ENCODE measurements at places on chromosomes 12 and 14. TPM values are rescaled to one million over a fixed set of nuclear protein-coding genes. Genes with fewer than 3 reads are reported as not detected.

DNA sequence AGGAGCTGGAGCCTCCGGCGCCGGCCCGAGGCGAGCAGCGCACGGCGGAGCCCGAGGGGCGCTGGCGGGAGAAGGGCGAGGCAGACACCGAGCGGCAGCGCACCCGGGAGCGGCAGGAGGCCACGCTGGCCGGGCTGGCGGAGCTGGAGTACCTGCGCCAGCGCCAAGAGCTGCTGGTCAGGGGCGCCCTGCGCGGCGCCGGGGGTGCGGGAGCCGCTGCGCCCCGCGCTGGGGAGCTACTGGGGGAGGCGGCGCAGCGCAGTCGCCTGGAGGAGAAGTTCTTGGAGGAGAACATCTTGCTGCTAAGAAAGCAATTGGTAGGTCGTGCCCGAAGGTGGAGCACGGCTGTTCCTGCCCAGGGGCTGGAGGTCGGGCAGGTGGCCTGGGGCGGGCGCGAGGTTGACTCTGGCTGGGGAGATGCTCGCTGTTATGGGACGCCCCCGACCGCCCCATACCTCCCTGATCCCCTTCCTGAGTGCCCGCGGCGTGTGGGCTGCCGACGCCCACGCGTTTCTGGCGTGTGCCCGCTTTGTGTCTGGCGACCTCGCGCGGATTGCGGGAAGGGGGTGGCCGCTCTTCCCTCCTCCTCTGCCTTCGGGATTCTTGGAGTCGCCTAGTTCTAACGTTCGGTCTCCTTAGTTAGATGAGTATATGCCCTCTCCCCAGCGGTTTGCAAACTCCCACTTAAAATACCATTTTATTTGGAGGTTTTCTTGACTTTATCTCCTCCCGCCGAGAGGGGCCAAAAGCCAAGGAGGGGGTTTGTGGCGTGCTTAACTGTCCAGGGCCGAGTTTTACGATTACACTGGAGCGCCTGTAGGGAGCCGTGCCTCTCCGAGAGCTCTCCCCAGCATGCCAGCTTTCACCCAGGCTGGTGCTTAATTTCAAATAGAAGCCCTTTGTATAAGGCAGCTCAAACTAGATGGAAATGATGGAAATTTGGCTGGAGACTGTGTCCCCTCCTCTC, 752 bp downstream of the DACT1 start:
- no peak for DNase-seq

DNA sequence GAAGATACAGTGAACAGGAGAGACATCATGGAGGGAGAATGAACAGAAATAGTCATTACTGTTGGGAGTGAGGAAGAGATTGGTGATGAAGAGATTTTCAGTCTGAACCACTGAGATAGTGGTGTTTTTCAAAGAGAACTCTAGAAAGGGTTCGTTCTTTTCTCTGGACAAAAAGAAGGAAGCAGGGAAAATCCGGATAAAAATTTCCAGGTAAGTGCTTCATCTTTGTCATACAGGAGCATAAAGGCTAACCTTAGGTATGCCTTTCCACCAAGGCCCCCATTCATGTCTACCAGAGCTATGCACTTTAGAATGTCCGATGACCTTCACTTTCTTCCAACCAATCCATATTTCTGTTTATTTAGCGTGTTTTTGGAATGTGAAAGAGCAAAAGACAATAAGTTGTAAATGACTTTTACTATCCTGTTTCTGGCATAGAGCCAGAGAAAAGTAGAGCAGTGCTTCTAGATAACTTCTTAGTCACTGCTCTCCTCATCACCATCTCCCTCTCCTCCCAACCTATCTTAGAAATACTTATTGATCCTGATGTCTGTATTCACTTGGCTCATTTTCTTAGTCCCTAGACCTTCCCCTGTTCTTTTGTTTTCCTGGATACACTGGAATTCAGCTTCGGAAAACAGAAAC, 116.5 kb downstream of the TTC6 start:
- no peak for DNase-seq

DNA sequence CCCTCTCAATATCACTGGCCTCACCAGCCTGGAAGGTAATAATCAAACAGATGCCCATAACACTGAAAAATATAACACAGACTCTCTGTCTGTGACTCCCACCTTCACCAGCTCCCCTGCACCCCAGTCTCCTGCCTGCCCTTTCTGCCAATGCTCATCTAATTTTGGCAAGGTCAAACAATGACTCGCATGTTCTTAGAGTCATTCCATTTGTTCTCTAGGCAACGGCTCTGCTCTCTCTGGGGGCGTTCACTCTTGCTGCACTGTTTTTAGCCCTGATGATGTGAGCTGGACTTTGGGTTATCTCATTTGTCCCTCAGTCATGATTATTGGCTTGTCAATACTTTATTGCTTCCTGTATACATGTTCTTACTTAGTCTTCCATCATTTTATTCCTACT, 691.8 kb downstream of the FLRT2 start:
- DNase-seq, result no peak

GRCh38 chr14:104681689-104682074, 7.7 kb upstream of the INF2 start:
- no peak for DNase-seq

DNA sequence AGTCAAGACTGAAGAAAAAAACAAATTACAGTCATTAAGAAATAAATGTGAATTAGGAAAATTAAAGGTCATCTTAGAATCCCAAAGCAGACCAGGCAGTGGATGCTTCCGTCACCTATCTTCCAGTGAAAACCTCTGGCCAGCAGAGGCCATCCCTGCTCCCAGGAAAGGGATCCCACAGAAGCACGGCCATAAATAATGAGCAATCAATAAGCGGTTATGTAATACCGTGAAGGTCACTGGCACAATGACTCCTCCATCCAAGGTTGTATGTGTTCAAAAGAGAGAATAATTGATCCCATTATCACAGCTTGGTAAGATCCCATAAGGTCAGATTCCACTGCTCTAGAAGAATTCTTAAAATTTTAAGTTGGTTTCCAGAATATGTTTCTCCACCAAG, 85.7 kb downstream of the PPP2R5E start:
- DNase-seq, result no peak

DNA sequence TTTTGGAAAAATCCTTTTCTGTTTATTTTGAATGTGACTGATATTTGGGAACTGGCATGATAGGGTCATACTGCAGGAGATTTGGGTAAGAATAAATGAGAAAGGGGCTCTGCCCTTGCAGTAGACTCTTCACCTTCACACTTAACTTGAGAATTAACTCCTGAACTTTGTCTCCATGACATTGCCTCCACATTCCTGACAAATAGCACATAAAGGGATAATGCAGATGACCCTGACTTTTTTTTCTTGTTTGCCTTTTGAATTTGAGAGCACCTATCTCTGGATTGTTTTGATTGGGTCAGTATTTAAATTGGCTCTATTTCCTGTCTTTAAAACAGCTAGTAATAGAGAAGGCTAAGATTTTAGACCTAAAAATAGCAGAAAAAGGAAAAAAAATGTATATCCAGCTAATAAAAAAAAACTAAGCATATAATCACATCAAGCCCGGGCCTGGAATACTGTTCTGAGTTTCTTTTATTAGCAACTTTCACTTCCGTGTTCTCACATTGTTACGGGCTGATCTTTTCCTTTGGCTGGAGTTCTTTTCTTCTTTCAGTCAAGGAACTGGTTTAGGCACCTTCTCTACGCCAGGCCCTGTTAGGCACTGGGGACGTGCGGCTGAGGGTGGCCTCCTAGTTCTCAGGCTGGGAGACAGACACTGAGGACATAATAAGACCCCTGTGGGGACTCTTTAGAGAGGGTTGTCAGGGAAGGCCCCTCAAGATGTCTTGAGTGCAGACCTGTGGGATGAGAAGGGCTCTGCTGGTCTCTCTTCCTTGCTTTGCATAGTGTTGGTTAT, 53.1 kb upstream of the GNPNAT1 start:
- no peak for DNase-seq

DNA sequence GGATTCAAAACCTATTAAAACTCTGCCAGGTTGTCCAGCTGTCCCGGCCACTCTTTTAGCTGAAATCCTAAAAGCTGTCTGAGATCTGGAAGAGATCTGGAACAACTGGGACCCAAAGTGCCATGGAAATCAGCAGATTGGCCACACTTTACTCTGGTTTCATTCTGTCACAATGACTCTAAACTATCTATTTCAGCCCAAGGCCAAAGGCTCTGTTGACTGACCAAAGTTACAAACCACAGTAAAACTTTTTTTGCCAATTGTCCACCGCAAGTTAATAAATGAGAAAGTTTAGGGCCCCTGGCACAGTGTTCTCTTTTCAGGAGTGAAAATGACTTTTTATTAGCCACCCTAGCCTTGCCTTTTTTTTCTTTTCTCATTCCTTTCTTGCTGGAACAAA, 113.4 kb upstream of the CPM start:
- DNase-seq, result no peak

- no peak for DNase-seq
These were observed 322.3 kb downstream of the DAD1 start for GRCh38 chr14:22266683-22267082.

GRCh38 chr14:82565825-82566224, 1032.2 kb upstream of the SEL1L start:
- no peak for DNase-seq

GRCh38 chr12:116675339-116676107, 62.3 kb downstream of the SPRING1 start:
- no peak for DNase-seq

GRCh38 chr14:24038686-24039085, 13.1 kb upstream of the CARMIL3 start:
- DNase-seq, result no peak

DNA sequence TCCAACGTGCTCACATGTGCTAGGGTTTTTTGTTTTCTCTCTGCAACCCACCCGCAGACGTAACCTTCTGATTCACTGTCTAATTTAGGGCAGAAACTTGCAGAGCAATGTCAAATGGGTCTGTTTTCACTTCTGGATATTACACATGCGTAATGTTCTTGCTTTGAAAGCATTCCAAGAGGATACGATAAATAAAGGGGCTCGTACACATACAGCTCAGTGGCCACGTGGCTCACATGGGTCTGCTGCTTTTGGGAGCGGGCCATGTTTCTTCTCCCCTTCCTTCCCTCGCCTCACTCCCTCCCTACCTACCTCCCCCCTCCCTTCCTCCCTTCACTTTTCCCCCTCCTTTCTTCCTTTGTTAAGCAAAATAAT, 23.4 kb downstream of the CACNA1C start:
- DNase-seq, result no peak

GRCh38 chr12:55673638-55674037, 34.1 kb downstream of the ITGA7 start:
- DNase-seq, result no peak

DNA sequence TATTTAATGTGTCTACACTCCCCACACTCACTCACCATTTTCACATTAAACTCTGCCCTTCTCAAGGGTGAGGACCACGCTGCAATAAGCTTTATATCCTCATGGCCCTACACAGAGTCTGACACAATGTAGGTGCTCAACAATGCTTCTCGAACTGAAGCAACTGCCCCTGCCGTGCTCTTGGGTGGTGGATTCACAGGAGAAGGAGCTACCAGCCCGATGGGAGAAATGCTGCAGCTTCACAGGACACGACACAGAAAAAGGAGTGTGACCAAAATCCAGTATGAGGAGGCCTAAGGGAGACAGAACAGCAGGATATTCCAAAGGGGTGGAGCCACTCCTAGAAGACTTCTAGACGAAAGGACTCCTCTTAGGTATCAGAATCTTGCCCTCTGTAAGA, 6.5 kb upstream of the KRT3 start:
- no peak for DNase-seq

DNA sequence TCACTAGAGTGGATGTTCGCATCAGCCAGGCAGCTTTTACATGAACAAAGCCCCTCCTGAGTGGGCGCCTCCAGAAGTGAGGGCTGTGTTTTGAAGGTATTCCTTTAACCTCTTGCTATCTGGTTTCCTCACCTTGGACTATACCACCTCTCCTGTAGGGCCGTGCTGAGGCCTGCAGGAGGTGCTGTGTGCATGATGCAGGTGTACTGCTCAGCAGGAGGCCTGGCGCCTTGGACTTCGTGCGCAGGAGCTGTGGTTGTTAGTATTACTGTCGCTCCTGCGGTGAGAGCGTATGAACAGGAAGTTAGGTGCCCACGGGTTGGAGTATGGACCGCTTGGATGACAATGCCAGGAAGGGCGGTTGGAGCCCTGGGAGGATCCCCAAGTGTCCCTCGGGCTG, 130.7 kb downstream of the TSPAN9 start:
- DNase-seq, result no peak

GRCh38 chr12:98373025-98373554, 142.3 kb upstream of the TMPO start:
- no peak for DNase-seq

The FOS gene
- 175 TPM for total RNA-seq

The NOXRED1 gene
- total RNA-seq, result 0.18 TPM

The POTEG gene
- total RNA-seq, result not detected

The SEC23A gene
- 267 TPM for total RNA-seq

The KIF26A gene
- 0.60 TPM for total RNA-seq

The GDF3 gene
- total RNA-seq, result not detected

The OR6C76 gene
- total RNA-seq, result not detected

The TM7SF3 gene
- total RNA-seq, result 43.8 TPM

The BEST3 gene
- total RNA-seq, result 0.15 TPM
